ENCODE measurements at places on chromosomes 2 and 18.

DNA sequence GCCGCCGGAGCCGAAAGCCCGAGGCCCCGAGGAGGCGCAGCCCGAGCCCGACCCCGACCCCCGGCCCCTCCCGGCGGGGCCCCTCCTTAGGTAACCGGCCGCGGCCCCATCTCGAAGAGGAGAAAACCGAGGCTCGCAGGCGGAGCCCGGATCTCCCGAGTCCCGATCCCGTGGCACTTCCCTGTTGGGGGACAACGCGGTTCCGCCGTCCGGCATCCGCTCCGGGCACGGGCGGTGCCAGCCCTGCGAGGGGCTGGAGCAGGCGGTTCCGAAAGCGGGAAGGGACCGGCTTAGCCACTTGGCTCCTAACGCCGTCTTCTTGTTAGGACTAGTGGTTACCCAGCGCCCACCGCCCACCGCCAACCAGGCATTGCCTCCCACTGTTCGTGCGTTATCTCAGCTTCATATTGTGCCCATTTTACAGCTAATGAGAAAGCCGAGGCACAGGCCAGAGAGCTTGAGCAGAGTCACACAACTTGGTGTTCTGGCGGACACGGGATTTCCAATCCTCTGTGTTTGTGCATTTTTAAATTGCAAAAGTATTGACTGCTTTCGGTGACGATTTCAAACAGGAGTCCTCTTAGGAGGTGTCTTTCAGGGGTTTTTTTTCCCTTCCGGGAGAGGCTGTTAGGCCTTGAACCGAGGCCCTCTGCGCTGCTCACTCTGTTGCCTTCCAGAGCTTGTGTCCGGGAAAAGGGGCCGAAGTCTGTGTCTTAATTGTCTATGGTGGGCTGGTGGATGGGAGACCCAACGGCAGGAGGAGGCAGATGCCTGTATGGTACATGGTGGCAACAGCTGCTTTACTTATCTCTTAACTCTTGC, 562 bp downstream of the CENPA start:
- DNase-seq = peak; percentile 47

DNA sequence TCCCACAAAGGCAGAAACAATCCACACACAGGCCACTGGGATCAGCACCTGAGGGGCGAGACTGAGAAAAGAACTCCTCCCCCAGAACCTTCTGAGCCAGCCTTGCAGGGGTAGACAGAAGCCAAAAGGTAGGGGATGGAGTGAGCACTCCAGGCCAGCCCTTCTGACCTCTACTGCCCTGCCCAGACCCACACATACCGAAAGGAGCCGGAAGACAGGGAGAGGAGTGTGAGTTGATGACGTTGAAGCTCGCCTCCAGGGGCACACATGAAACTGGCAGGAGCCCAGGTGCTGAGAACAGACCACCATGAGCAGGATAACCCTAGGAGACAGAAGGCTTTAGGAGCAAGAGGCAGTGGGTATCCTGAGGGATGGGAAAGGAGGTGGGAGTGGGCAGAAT, 1.8 kb downstream of the SLC23A3 start:
- DNase-seq = no peak

- no peak for DNase-seq
These were observed 46.7 kb upstream of the FHOD3 start for GRCh38 chr18:36250827-36251226.

DNA sequence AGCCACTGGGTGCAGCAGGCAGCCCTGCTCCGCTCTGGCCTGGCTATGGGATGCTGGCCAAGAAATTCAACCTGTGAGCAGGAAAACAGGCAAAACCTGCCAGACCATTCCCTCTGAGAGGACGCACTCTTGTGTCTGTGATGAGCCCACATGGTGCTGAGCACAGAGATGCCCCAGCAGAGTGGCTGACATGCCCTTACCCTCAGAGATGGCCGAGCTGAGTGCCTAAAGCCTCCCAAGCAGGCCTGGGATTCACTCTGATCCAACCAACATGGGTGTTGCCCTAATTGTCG, 34.3 kb upstream of the TAF1B start:
- no peak for DNase-seq

- DNase-seq = no peak
These were observed 15.5 kb upstream of the GNAL start for GRCh38 chr18:11673560-11673959.

- DNase-seq = no peak
These were observed 72.9 kb downstream of the ZBTB7C start for GRCh38 chr18:48336332-48336731.

- DNase-seq = no peak
These were observed 143.4 kb downstream of the CYRIA start for GRCh38 chr2:16522031-16522831.

DNA sequence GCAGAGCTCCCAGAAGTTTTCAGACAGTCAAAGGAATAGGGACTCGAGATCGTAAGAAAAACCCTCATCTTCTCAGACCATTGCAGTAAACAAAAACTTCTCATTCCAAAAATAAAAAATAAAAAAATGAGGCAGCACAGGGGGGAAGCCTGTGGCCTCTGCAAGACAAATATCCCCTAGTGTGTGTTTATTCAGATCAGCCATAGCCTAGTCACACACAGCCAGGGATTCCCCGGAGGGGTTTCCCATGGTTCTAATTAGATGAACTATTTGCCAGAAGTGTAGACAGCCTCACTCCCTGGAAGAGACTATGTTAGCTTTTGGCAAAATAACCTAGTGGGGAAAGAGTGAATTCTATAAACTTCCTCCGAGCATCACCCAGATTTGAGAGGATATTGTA, 122.9 kb upstream of the KLF7 start:
- DNase-seq = peak; percentile 56

GRCh38 chr18:991441-991840, 86.8 kb downstream of the ADCYAP1 start:
- no peak for DNase-seq

All from activated CD4-positive, alpha-beta T cell treated with anti-CD3 and anti-CD28 coated beads, Interleukin-2, amount 50 U/mL, for 48 hours (primary cell).